ENCODE measurements at places on chromosomes 2 and 18.

- DNase-seq, result no peak
These were observed 52.6 kb downstream of the SH3BP4 start for GRCh38 chr2:235004329-235004903.

DNA sequence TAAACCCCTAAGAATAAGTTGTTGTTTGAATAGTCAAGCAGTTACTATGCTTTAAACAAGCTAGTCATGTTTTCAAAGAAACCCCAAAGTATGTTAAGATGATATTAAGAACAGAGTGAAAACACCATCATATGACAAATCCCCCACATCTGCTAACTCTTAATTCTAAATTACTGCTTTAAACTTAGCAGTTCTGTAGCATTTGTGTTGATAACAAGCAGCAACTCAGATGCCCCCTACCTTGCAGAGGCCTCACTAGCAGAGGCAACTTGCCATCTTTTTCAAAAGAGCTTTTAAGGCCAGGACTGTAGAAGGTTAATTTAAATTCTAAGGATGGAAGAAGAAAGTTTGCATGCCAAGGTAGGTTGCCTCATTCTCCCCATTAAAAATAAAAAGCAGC lies 376.2 kb downstream of the SETBP1 start:
- DNase-seq, result no peak

GRCh38 chr2:26849056-26849999 lies 1.4 kb downstream of the DPYSL5 start:
- DNase-seq, result no peak

DNA sequence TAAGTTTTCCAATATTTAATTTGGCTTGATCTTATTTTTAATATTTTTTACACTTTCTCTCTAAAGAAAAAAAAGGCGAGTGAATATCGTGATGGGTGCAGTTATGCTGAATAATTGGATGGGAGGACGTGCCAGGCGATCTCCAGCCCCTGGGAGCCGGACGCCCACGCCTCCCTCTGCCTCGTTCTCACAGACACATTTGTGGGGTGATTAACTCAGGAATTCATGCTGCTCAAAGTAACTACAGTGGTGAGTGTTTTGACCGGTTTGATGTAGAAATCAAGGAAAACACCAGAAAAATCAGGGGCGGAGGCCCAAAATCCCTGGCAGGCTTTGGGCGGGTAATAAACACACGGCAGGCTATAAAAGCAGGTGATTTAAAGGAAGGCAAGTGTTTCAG lies 736.8 kb upstream of the SALL3 start:
- DNase-seq, result no peak

- no peak for DNase-seq
These were observed 172.9 kb downstream of the EPHA4 start for GRCh38 chr2:221399183-221399582.

DNA sequence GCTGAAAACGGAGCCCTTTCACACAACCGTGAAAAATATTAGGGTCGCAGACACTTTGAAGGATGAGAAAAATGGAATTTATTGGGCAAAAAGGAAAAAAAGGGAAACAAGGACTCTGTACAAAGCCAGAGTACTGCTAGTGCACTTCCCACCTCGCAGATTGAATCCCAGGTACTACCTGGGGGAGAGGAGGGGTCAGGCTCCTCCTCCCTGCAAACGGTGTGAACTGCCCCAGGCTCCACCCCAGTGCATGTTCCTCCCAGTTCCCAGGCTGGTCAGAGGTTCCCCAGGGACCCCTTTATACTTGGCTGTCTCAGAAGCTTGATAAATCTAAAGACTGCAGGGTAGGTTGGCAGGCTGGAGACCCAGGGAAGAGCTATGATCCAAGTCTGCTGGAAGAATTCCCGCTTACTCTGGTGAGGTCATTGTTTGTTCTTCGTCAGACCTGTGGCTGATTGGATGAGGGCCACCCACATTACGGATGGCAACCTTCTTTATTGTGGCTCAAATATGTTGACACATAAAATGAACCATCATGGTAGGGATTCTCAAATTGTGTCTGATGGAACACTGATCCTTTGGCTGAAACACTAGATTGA lies 290.4 kb upstream of the POU3F3 start:
- no peak for DNase-seq

DNA sequence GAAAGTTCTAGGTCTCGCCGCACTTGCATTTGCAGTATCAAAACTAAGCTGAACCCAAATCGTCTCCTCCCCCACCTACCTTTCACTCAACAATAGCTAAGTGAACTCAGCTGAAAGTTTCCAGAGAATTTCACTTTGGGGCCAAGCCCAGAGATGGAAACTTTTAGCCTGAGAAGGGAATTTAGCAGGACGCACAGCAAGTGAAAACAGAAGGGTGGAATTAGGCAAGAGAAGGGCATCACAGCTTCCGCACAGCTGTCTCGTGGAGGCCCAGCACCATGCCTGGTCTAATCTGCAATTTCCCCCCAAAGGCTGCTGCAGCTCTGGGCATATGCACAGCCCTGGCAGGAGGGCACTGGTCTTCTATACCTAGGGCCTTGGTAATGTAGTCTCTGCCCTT lies 262.0 kb downstream of the TNS1 start:
- no peak for DNase-seq

GRCh38 chr2:579351-579886 lies 97.8 kb downstream of the TMEM18 start:
- DNase-seq, result no peak

GRCh38 chr2:11748018-11748860 lies 1.8 kb downstream of the LPIN1 start:
- no peak for DNase-seq

GRCh38 chr2:9594366-9595054 lies 36.3 kb downstream of the YWHAQ start:
- DNase-seq, result no peak

DNA sequence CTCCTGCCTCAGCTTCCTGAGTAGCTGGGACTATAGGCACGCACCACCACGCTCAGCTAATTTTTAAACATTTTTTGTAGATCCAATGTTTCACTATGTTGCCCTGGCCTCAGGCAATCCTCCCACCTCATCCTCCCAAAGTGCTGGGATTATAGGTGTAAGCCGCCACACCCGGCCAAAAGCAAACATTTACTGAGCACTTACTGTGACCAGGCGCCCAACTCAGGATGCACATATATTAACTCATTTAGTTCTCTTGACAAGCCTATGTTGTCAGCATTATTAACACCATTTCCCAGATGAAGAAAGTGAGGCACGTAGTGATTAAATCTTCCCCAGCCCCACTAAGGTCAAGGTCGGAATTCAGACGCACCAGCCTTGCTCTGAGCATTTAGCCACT lies 41.1 kb downstream of the TMEM37 start:
- DNase-seq, result no peak

DNA sequence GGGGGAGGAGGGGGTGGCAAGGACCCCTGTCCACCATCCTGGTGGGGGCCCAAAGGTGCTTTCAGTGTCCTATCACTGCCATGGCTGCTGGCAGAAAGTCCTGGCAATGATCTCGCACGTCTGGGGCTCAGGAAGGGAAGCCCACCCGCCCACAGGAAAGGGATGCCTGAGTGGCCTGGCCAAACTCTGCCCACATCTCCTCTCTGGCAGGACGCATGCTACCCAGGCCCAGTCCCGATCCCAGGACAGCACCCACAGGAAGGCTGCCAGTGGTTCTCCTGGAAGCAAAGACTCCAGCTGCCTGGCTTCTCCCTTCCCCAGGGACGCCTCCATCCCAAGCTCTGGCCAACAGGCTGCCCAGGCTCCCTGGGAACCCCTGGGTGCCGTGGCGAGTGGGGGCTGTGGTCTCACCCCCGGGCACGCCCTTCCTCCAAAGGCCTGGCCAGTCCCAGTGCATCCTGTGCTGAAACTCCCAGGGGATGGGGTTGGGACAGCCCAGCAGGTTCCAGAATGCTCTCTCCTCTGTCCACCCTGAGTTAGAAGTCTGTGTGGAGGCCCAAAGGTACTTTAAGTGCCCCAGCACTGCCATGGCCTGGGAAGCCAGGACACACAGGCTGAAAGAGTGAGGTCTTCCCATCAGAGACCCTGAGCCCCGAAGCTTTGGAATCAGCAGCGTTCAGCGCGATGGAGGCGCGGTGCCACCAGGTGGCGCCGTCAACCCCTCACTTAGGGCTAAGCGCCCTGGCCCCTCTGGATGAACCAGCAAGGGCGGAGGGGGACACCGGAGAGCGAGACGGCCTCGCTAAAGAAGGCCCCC lies 29.8 kb upstream of the TAF1B start:
- peak; percentile 63 for DNase-seq

DNA sequence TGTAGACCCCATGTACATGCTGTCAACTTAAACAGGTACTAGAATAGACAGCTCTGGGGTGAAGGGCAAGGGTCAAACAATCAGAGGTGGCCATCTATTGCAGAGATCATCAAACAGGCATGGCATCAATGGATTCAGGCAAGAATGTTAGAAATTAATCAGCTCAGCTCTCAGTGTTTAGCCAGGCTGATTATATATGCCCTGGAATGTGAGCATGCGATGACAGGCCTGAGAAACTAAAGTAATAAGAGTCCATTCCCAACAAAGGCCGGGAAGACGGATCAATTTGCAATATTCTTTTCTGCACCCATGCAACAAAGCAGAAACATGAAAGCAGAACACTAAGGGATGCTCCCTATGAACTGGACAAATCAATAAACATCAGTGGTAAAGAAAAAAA lies 380.5 kb upstream of the SPRED2 start:
- no peak for DNase-seq

DNA sequence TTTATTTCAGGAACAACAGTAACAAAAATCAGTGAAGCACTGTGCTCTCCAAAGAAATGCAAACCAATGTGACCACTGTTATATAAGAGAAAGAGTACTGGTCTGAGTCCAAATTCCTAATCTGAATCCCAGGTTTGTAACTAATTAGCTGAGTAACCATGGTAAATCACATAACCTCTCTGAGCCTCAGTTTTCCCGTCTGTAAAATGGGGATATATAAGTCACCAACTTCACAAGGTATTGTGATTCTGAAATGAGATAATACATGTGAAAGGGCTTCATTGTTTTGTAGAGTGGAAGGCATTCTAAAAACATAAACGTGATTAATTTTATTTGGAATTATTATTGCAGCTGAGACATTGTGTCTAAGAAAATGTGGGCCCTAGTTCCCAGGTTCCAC lies 91.3 kb upstream of the YPEL5 start:
- DNase-seq, result no peak

GRCh38 chr2:232714969-232715368 lies 17.8 kb downstream of the GIGYF2 start:
- DNase-seq, result no peak

- no peak for DNase-seq
These were observed 211.3 kb upstream of the HAAO start for GRCh38 chr2:43003702-43004101.

- DNase-seq, result no peak
These were observed 477.5 kb downstream of the SLC4A3 start for GRCh38 chr2:220104871-220105351.

DNA sequence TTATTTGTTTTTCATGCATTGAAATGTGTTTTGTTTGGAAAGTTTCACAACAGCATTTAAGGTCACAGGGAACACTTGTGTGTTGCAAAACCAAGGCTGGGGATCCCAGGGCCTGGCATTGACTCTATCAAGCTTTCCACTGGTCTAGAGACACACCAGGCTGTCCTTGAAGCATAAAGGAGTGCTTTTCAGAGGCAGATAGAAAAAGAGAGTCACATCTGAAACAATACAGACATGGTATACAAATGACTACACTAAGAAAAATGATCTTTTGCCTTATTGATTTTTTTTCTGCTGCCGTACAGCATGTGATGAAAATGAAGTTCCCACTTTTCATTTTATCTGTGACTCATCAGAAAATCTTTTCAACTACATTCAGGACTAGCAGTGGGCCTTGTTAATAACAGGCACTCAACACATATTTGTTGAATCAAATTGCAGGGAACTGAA lies 61.9 kb upstream of the ZCCHC2 start:
- no peak for DNase-seq

- DNase-seq, result no peak
These were observed 1.5 kb downstream of the ADD2 start for GRCh38 chr2:70766357-70767078.

GRCh38 chr2:212595036-212595654 lies 56.5 kb upstream of the ERBB4 start:
- peak; percentile 8 for DNase-seq

- DNase-seq, result no peak
These were observed 38.9 kb downstream of the DHRS9 start for GRCh38 chr2:169108099-169108884.

- DNase-seq, result no peak
These were observed 6.0 kb downstream of the MRPL30 start for GRCh38 chr2:99187011-99187410.

DNA sequence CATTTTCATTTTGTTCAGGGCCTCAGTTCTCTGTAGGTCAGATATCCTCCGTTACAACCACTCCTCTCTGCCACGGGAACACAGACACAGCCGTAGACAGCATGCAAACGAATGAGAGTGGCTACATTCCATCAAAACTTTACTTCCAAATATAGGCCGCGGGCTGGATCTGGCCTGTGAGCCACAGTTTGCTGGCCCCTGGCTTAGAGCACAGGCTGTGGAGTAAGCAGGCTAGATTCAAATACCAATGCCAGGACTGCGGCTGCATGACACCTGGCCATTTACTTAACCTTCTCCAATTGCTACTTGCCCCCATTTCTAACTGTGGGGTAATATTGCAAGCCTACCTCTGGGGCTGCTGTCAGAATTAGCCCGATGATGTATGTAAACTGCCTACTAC lies 325.8 kb upstream of the POU3F3 start:
- no peak for DNase-seq

- no peak for DNase-seq
These were observed 282.2 kb upstream of the ST6GAL2 start for GRCh38 chr2:107168141-107168540.

DNA sequence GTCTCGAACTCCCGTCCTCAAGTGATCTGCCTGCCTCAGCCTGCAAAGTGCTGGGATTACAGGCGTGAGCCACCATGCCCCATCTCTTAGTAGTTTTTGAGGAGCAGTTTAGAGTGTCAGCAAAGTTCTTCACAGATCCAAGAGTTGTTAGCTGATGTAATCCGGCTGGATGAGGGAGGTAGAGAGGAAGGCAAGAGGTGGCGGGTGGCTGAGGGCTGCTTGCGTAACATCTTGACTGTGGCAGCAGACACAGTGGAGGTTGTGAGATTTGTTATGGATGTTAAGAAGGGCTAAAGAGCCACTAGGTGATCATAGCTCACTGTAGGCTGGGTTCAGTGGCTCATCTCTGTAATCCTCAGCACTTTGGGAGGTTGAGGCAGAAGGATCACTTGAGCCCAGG lies 19.5 kb upstream of the FAM136A start:
- no peak for DNase-seq

DNA sequence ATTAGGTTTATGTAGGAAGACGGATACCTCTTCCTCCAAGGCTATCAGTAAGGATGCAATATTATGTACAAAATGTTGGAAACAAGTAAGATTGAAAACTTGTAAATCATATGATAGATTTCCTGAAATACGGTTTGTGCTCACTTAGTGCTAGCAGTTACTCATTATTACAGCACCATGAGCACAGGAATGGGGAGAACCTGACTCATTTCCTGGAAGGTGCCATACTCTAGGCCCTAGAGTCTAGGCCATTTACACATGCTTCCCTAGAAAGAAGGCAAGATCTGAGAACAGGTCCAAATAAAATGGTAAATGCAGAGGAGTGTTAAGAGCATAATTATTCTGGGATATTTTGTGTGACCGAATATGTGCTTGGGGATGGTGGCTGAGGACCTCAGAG lies 467.7 kb upstream of the CELF4 start:
- DNase-seq, result no peak
